ENCODE measurements at places on chromosomes 5 and 9.

GRCh38 chr9:105656131-105656921, 5.9 kb upstream of the TAL2 start:
- DNase-seq, result peak; percentile 61

GRCh38 chr9:98226957-98227356, 28.5 kb downstream of the TBC1D2 start:
- DNase-seq, result no peak

- peak; percentile 39 for DNase-seq
Measured at GRCh38 chr9:38423273-38423972, 831 bp downstream of the IGFBPL1 start.

DNA sequence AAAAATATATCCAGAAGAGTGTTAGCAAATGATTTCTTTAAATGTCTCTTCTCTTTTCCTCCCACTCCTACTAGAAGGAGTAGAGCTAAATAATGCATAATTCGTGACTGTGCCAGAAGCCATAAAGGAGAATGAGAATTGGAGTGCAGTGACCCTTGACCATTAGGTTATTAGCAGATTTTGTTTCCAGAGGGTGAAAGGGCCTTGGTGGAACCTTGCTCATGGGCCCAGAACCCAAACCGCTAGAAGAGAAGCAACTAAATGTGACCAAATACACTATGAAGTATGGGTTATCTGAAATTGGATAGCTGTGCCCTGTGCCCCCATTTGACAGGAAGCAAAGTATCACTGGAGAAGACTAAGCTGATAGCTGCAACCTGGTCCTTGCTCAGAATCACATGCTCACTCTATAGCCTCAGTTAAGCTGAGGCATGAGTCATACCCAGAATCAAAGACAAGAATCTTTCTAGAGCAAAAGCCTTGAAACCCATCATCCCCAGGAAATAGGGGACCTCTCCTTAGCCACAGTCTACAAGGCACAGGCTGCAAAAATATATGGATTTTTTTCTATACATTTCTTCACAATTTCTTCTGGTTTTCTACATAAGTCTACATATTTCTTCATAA, 36.3 kb downstream of the CAPSL start:
- no peak for DNase-seq

DNA sequence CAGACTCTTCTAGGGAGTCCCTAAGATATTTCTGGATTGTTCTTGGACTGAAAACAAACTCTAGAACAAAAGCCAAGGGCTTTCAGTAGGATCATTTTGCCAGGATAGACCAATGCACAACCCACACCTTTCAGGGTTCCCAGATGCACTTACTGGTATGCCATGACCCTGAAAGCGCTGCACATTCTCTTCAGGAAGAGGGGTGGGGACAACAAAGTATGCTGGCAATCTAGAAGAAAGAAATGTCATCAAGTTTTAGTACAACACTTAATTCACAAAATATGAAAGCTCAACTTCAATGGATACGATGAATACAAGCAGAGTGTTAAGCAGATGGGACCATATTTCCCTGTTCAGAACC, 57.2 kb downstream of the MTMR12 start:
- DNase-seq, result no peak

DNA sequence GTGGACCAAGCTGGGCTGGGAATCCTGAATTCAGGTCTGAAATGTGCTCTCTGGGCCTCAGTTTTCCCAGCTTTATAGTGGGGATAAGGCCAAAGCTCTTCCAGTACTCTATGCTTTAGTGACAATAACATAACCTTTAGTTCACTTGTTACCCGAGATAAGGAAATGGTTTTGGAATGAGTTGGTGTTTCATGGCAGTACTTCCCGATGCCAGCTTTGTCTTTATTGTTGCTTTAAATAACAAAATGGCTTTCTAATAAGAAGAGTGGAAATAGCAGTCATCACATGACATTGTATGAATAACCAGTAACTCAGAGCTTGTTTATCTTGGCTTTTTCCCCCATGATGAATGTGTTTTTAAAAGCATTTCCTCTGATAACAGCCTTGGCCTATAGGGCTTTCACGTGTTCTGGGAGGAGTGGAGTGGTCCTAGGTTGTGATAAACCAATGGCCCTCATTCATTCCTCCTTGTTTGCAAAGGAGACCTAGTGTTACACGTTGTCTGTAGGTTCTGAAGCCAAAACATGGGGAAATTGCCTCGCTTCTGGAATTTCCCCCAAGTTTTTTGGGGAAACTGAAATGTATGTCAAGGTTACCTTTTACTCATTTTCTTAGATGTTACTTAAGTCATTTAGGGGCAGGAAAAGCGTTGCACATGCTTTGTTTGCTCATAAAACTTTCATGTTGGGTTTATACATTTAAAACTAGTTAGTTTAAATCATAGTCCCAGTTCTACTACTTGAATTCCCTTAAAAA, 53.7 kb downstream of the ZNF618 start:
- DNase-seq, result no peak
